Right cardiac atrium (tissue), 5 donors: ENCODE measurements at places on chromosomes 11 and 22. TPM values are rescaled to one million over a fixed set of nuclear protein-coding genes. Genes with fewer than 3 reads are reported as not detected.

Gene PRODH
- 2.8 TPM for polyA plus RNA-seq

Gene CNGA4
- polyA plus RNA-seq = 0.16 TPM

Gene OR4D5
- polyA plus RNA-seq = not detected

Gene MS4A14
- polyA plus RNA-seq = 0.57 TPM

Gene C22orf42
- polyA plus RNA-seq = not detected

Gene XNDC1N
- polyA plus RNA-seq = 3.1 TPM

Gene C11orf97
- not detected for polyA plus RNA-seq

Gene POU2AF1
- polyA plus RNA-seq = not detected

Gene FAR1
- 13.6 TPM for polyA plus RNA-seq

Gene MLC1
- polyA plus RNA-seq = 1.2 TPM
